ENCODE measurements at places on chromosomes 3 and 15. TPM values are rescaled to one million over a fixed set of nuclear protein-coding genes. Genes with fewer than 3 reads are reported as not detected.

The RNF111 gene
- 26.0 TPM for total RNA-seq

The UROC1 gene
- total RNA-seq, result not detected

The DUOX1 gene
- 0.22 TPM for total RNA-seq

The ADAMTS17 gene
- 0.09 TPM for total RNA-seq

The MAN2C1 gene
- total RNA-seq, result 120 TPM

The MAGEF1 gene
- 24.4 TPM for total RNA-seq

The CCDC33 gene
- not detected for total RNA-seq

The ARGFX gene
- total RNA-seq, result not detected

The ZNF860 gene
- total RNA-seq, result not detected

The CPB1 gene
- total RNA-seq, result 3.7 TPM

The CCR3 gene
- total RNA-seq, result not detected

The FMN1 gene
- 0.07 TPM for total RNA-seq

The SLC4A7 gene
- 8.3 TPM for total RNA-seq

The TMC3 gene
- total RNA-seq, result not detected

The EXOSC7 gene
- total RNA-seq, result 87.4 TPM

The MST1 gene
- 1.4 TPM for total RNA-seq

The THRB gene
- 10.5 TPM for total RNA-seq

The CSPG5 gene
- 2.9 TPM for total RNA-seq

The TMEM207 gene
- total RNA-seq, result not detected

Measured in K562 (cell line).